ENCODE measurements at places on chromosomes 16 and 17.

- DNase-seq = no peak
These were observed 5.7 kb upstream of the ZNF469 start for GRCh38 chr16:88376835-88377726.

DNA sequence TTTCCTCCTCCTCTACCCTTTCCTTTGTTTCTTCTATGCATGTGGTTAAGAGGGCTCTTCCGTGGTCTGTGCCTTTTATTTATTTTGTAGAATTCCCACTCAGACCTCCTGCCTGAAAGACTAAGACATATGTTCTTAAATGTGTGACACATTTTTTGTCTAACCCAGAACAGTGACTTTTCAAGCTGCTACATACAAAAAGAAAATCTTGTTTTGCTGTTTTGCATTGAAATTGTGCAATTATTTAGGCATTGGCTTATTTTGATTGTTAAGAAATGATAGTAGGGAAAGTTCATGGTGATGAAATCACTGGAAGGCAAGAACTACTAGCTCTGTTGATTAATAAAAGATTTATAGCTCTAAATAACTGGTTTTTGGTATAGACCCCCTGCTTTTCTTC lies 76.8 kb downstream of the TUBD1 start:
- DNase-seq = no peak

- DNase-seq = no peak
These were observed 27.9 kb downstream of the CDR2 start for GRCh38 chr16:22346483-22346882.

DNA sequence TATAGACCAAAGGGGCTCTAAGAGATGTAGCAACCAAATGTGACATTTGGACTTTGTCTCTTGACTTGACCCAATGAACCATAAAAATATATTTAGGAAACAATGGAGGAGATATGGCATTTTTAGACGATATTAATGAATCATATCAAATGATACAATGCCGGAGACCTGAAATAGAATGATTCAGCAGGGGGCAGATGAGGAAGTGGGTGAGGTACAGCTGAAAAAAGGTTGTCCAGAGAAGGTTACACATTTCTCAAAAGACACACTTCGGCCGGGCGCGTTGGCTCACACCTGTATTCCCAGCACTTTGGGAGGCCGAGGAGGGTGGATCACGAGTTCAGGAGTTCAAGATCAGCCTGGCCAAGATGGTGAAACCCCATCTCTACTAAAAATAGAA lies 16.5 kb upstream of the SNN start:
- DNase-seq = no peak

DNA sequence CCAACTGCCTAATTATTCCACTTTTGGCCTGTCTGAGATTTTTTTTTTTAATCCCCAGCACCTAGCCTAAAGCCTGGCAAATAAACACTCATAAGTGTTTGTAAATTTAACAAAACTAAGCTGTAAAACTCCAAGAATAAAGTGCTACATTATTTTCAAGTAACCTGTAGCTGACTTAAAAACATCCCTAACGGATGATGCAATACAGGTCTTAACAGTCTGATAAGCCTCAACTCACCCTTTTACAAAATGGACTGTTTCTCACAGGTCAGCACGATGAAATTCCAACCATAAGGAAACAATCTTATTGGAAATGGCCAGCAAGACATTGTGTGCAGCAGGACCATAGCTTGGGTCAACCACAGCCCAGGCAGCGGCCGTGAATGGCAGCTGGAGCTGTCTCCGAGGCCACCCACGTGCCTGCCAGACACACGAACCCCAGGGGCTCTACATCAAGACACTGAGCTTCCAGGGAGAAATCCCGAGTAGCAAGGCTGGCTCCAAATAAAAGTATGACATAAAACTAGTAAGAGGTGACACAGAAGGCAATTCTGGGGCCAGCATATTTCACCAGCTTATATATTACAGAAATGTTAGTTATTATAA lies 58.9 kb downstream of the NDEL1 start:
- no peak for DNase-seq

- DNase-seq = no peak
These were observed 10.2 kb downstream of the NPTX1 start for GRCh38 chr17:80466188-80466705.

DNA sequence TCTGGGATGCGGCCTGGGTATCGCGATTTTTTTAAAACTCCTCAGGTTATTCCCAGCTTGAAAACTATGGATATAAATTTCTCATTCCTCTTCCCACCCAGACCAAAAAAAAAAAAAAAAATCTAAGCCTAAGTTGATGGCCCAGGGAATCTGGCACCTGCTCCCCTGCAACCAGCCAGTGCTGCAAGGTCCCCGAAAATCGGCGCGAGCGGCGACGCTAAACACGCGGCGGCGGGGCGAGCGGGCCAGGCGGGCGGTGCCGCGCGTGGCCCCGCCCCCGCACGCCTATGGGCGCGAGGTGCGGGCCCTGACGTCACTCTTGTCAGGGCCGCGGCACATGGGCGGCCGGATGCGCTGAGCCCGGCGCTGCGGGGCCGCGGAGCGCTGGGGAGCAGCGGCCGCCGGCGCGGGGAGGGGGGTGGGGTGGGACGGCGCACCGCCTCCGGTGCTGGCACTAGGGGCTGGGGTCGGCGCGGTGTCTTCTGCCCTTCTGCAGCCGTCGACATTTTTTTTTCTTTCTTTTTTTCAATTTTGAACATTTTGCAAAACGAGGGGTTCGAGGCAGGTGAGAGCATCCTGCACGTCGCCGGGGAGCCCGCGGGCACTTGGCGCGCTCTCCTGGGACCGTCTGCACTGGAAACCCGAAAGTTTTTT lies at the start of gene HLF:
Gene HLF, plus strand, starts transcription at position 316 of the 654 bp plus-strand sequence. CDS start 525 bp downstream, outside the sequence.
- DNase-seq = peak; percentile 53

GRCh38 chr17:48556576-48557401 lies 11.9 kb upstream of the HOXB2 start:
- no peak for DNase-seq

Measured in D721Med (cell line).